ENCODE measurements at places on chromosomes 1 and 21. TPM values are rescaled to one million over a fixed set of nuclear protein-coding genes. Genes with fewer than 3 reads are reported as not detected.

TDRD5 gene
- total RNA-seq = not detected

OR2L5 gene
- total RNA-seq = not detected

NHLH2 gene
- not detected for total RNA-seq

UTS2 gene
- not detected for total RNA-seq

RCSD1 gene
- 22.5 TPM for total RNA-seq

NPL gene
- 3.9 TPM for total RNA-seq

SPRR1B gene
- not detected for total RNA-seq

EVA1B gene
- 59.6 TPM for total RNA-seq

KRTAP19-1 gene
- not detected for total RNA-seq

S100A14 gene
- total RNA-seq = not detected

C1orf74 gene
- 1.9 TPM for total RNA-seq

CRABP2 gene
- total RNA-seq = not detected

RAB3B gene
- 0.32 TPM for total RNA-seq

CELA2B gene
- not detected for total RNA-seq

OR6N1 gene
- not detected for total RNA-seq

PIGV gene
- 5.7 TPM for total RNA-seq

USP16 gene
- total RNA-seq = 19.3 TPM

TNFRSF18 gene
- total RNA-seq = 1.0 TPM

ZNF692 gene
- total RNA-seq = 4.9 TPM

SLAMF7 gene
- not detected for total RNA-seq

CFAP126 gene
- total RNA-seq = not detected

CELA2A gene
- not detected for total RNA-seq

RSRP1 gene
- total RNA-seq = 132 TPM

RGS13 gene
- not detected for total RNA-seq

TCHHL1 gene
- not detected for total RNA-seq

All from bladder microvascular endothelial cell (primary cell).